ENCODE measurements at places on chromosomes 13 and 19. TPM values are rescaled to one million over a fixed set of nuclear protein-coding genes. Genes with fewer than 3 reads are reported as not detected.

DLEU7 gene
- 2.6 TPM for total RNA-seq

ZNF844 gene
- 14.4 TPM for total RNA-seq

TTC9B gene
- total RNA-seq, result not detected

SHD gene
- total RNA-seq, result 2.9 TPM

NUFIP1 gene
- 7.0 TPM for total RNA-seq

VSTM1 gene
- not detected for total RNA-seq

MISP gene
- 5.8 TPM for total RNA-seq

SPACA4 gene
- total RNA-seq, result not detected

C13orf42 gene
- total RNA-seq, result 0.48 TPM
